ENCODE measurements at places on chromosomes 12 and 14.

DNA sequence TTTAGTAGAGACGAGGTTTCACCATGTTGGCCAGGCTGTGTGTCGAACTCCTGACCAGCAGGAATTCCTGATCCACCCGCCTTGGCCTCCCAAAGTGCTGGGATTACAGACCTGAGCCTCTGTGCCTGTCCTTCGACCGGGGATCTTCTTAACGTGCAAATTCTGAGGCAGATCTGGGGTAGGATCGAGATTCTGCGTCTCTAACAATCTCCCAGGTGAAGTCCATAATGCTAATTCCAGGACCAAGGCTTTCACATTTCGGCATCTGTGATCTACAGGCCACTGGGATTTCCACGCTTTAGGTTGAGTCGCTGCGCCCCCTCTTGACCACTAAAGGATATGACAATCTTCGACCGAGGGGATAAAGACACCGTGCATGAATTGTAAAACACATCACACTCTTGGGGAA is 24.8 kb downstream of the FOS start:
- DNase-seq: peak; percentile 48

DNA sequence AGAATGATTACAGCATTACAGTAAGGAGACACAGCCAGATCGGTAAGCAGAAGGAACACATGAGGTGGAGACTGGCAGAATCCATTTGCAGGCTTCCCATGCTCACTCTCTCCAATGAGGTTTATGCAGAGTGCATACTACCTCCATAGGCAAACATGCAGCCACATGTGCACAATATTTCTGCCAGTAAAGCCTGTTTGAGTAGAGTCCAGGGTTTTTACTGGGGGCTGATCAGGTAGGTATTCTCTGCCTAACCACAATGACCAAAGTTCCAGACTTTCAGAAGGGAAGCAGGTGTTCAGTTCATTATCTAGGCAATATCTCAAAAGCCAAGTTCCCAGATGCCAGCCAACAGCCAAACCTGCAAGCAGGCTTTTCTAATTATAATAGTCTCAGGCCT is 31.1 kb downstream of the INTS13 start:
- DNase-seq: peak; percentile 82

GRCh38 chr12:112126911-112127310 is 1.6 kb downstream of the TRAFD1 start:
- no peak for DNase-seq

DNA sequence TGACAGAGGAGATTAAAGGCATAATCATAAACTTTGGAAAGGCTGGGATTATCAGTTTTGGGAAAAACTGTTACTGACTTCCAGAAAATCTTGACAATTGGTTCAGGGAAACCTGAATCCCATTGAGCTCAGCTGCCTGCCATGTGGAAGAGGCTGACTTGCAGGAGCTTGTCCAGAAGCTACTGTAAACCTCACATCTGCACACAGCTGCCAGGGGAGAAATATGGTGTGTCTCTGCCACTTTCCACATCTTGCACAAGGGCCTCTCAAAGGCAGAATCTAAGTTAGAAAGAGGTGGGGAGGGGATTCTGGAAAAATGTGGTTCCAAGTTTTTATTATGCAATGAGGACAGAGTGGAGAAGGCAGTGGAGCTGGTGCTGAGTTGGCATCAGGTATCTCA is 8.7 kb upstream of the BHLHE41 start:
- DNase-seq: no peak

- DNase-seq: no peak
These were observed 11.1 kb upstream of the GALNT9 start for GRCh38 chr12:132340266-132341035.

DNA sequence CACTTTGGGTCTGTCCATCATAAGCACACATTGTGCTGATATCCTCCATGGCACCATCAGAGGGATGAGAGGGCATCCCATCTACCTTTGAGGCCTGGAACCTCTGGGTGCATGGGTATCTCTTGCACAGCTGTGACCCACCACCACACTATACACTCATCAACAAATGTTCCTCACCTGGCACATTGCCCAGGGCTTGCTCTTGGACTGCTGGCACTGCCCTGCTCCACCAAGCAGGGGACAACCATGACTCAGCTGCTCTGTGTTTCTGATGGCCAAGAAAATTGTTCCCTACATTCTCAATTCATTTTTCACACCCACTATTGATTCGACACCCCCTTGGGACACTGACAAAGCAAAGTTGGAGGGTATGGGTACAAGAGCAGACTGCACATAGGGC is 155.5 kb downstream of the PTPRO start:
- DNase-seq: no peak

- peak; percentile 26 for DNase-seq
These were observed 169.9 kb downstream of the KIF21A start for GRCh38 chr12:39272871-39273655.

- no peak for DNase-seq
These were observed 1.3 kb upstream of the LRTM2 start for GRCh38 chr12:1819050-1819449.

GRCh38 chr14:91693346-91693745 is 38.5 kb downstream of the CATSPERB start:
- no peak for DNase-seq

- DNase-seq: peak; percentile 33
These were observed 29.0 kb downstream of the SERPINA11 start for GRCh38 chr14:94423453-94424056.

DNA sequence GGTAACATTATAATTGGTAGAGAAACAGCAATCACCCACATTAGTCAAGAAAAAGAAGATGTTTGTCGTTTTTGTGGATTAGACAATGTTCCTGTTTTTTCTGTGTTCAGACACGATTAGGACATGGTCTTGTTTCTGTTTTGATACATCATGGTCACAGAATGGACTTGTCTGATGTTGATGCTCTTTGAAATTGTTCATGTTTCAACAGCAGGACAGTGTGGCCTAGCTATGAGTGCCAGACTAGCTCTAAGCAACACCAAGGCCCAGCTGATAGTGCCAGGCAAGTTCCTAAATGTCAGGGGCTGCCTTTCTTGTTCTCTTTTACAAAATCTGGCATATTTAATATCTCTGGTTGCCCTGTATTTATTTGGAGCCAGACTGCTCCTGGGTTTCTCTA is 40.9 kb upstream of the TOMM20L start:
- DNase-seq: no peak

GRCh38 chr12:71392521-71393145 is 47.0 kb upstream of the LGR5 start:
- DNase-seq: peak; percentile 72

DNA sequence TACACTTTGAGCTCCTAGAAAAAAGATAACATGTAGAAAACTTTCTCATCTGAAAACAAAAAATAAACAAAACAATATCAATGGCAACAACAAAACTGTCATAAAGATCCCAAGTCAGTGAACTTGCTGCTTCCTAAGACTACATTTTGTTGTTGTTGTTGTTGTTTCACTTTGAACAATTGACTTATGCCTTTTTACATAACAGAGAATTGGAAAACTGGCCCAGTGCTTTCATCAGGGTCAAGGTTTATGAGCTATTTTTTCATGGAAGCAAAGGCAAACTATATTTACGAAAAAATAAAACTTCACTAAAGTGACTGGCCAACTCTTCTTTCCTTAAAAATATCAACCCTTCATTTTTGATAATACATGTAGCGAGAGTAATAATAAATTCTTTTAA is 6.3 kb downstream of the DCN start:
- no peak for DNase-seq

- DNase-seq: no peak
These were observed 38.0 kb downstream of the FOXN3 start for GRCh38 chr14:89379006-89379405.

- no peak for DNase-seq
These were observed 70.5 kb upstream of the CPSF6 start for GRCh38 chr12:69168828-69169227.

- DNase-seq: no peak
These were observed 9.1 kb downstream of the MTRFR start for GRCh38 chr12:123242116-123242904.

DNA sequence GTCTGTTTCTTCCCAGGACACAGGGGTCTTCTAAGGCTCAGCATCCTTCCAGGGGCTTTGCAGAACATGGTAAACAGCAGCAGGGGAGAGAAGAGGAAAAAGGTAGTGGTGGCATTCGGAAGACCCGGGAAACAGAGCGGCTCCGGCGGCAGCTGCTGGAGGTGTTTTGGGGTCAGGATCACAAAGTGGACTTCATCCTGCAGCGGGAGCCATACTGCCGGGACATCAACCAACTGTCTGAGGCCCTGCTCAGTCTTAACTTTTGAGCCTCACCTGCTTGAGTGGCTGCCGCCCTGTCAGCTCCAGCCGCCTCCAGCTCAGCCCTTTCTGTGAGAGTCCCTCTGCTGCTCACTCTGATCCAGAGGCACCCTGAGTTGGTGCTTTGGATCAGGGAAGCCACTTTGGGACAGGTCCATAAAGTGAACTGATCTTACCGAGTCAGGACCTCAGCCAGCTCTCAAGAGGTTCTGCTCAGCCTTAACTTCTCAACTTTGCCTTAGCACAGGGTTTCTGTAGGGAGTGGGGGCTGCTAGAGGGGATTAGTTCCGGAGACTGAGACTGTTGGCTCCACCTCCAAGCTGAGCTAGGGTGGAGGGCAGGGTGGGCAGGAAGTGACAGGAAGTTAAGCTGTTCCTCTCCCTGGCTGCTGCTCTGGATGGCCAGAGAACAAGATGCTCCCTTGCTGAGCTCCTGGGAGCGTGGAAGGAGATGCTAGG is 5.4 kb downstream of the SDR39U1 start:
- DNase-seq: peak; percentile 78

GRCh38 chr14:104680056-104680805 is 9.2 kb upstream of the INF2 start:
- no peak for DNase-seq

- no peak for DNase-seq
These were observed 4.8 kb upstream of the PLEK2 start for GRCh38 chr14:67416810-67417209.

- DNase-seq: no peak
These were observed 175.8 kb downstream of the CALM1 start for GRCh38 chr14:90572441-90573150.

DNA sequence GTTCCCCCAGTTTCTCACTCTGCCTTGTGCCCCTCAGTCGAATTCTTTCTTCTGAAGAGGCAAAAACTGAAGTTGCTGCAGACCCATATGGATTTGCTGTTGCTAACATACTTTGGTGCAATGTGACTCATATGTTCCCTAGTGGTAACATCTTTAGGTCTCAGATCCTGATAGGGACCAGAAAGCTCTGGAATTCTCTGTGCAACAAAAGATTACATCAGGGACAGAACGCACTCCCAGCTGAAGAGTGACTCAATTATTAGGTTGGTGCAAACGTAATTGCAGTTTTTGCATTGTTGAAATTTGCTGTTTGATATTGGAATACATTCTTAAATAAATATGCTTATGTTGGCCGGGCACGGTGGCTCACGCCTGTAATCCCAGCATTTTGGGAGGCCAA is 8.2 kb upstream of the DHRS2 start:
- no peak for DNase-seq

- no peak for DNase-seq
These were observed 52.0 kb downstream of the ARHGAP5 start for GRCh38 chr14:32129124-32129523.

DNA sequence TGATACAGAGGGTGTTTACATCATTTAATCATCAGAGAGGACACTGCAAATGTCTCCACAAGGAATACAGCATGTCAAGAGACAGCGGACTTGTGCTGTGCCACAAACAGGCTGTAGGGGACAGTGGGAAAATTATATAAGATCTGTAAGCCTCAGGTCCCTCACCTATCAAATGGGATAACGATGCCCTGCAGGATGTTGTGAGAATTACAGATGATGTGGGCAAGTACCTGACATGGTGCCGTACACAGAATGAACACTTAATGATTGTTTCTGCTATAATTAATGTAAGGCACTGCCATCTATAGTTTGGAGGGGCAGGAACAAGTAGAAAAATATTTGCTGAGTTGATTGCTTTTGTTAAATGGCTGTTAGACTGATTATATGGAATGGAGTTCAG is 81.9 kb upstream of the GTF2A1 start:
- peak; percentile 37 for DNase-seq

DNA sequence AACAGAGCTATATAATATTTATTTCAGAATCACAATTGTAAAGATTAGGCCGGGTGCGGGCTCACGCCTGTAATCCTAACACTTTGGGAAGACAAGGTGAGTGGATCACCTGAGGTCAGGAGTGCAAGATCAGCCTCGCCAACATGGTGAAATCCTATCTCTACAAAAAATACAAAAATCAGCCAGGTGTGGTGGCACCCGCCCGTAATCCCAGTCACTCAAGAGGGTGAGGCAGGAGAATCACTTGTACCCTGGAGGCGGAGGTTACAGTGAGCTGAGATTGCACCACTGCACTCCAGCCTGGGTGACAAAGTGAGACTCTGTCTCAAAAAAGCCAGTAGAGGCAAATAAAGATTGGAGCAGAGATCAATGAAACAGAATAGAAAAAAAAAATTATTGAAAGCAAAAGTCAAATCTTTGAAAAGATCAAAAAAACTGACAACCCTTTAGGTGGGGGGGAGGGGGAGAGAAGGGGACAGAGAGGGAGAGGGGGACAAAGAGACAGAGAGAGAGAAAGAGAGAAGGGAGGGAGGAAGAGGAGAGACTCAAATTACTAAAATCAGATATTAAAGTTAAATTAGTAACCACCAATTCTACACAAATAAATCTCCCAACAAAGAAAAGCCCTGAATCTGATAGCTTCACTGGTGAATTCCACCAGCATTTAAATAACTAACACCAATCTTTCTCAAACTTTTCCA is 52.4 kb upstream of the AP4S1 start:
- no peak for DNase-seq

- no peak for DNase-seq
These were observed 33.4 kb downstream of the NELL2 start for GRCh38 chr12:44842669-44843068.

- DNase-seq: no peak
These were observed 133.0 kb upstream of the C14orf180 start for GRCh38 chr14:104446611-104447010.

DNA sequence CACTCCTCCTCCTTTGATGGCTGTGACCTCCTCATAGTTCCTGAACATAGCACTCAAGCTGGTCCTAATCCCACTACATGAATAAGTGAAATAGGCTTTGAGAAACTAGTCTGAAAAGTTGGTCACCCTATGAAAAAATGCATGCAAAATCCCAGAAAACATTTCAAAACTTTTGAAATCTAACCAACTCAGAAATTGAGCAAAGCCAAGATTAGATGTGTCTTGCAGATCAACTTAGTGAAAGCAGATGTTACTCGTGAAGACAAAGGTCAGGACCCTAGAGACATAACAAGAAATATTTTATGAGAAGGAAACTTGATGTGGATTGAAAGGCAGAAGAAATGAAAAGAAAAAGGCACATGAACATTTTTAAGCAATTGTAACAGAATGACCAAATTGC is 63.3 kb downstream of the TSHR start:
- no peak for DNase-seq

GRCh38 chr14:50230701-50231474 is 490 bp downstream of the SOS2 start:
- peak; percentile 18 for DNase-seq

- no peak for DNase-seq
These were observed 66.3 kb upstream of the NCOR2 start for GRCh38 chr12:124633365-124634362.
